ENCODE measurements at places on chromosomes 4 and X.

DNA sequence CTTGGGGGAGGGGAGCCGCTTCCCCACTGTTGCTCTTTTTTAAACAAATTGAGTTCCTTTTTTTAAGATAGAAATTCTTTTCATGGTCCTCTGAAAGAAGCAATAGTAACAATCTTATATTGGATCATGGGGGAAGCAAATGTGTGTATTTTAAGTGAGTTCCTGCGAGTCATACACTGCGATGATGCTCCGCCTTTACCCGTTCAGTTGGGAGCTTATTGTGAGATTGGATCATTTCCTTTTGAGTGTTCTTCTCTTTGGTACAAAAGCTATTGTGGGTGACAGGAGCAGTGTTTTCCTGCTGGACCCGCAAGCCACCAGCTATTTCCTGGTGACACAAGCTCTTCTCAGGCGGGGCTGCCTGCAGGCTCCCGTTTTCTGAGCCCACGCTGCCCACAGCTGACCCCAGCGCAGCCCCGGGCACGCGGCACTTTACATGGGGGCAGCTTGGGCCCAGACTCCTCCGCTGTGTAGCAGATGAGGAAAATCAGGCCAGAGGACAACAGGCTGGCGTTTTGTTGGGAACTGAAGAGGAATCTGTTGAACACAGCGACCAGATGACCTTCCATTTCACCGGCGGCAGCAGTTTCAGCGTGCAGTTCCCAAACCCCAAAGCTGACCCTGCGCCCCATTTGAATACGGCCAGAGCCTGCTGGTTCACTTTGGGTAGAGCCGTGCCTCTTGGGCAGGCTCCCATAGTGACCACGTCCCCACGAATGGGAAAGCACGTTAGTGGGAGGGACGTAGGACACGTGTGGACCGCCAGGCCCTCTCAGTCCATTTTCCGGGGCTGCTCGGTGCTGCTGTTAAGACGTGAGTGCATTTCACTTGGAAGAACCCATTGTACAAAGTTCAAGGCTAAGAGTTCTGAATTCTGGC, 12.2 kb downstream of the TADA2B start:
- no peak for DNase-seq

GRCh38 chrX:123924186-123924585, 37.3 kb upstream of the STAG2 start:
- DNase-seq = no peak

- no peak for DNase-seq
Observed at GRCh38 chrX:20265726-20266681, 705 bp downstream of the RPS6KA3 start.

DNA sequence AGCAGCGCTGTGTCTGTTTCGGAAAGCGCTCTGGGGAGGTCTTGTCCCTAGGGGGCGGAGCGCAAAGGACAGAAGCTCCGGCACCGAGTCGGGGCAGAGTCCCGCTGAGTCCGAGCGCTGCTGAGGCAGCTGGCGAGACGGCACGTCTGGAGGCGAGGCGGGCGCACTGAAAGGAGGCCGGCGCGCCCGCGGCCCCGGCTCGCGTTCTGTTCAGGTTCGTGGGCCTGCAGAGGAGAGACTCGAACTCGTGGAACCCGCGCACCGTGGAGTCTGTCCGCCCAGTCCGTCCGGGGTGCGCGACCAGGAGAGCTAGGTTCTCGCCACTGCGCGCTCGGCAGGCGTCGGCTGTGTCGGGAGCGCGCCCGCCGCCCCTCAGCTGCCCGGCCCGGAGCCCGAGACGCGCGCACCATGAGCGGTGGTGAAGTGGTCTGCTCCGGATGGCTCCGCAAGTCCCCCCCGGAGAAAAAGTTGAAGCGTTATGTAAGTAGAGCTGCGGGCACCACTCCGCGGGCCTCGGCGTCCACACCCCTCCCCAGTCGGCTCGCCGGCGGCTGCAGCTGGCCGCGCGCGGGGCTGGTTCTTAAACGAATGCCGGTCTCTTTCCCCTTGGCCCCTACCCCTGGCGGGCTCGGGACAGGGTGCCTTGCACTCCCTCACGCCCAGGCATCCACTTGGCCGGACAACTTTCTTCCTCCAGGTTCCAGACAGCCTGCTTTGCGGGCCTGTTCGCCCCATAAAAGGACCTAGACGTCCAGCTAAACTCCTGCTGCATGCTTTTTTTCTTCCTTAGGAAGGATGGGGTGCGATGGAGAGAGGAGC, at the start of gene GAB1:
TSS of gene GAB1 (plus strand) at position 96 of the 819 bp plus-strand sequence. CDS start at position 409, 313 bp downstream.
- no peak for DNase-seq

- no peak for DNase-seq
Observed at GRCh38 chrX:50910685-50911176, at the start of gene BMP15. Gene BMP15, plus strand, starts transcription at chrX:50910735. Its CDS starts 49 bp downstream, at chrX:50910784.

GRCh38 chrX:123648028-123648810, 84.6 kb downstream of the THOC2 start:
- no peak for DNase-seq
